IMR-90 (cell line): ENCODE measurements at places on chromosomes 11 and 22.

GRCh38 chr11:33347490-33348125 is 90.4 kb downstream of the HIPK3 start:
- no peak overlapping the region for H3K4me3 ChIP-seq
- H3K4me1 ChIP-seq = no peaks in the 10 kb centered on the region
- H3K36me3 ChIP-seq = peaks cover 49% of the 10 kb centered on the region
- no peak overlapping the region for H3K27ac ChIP-seq
- no peak for DNase-seq

GRCh38 chr22:40334899-40335298 is 11.4 kb upstream of the ADSL start:
- peaks cover 4% of the 10 kb centered on the region; the same call in 1 of the 2 replicates for H3K36me3 ChIP-seq
- peaks cover 4% of the 10 kb centered on the region for H3K4me1 ChIP-seq
- no peak for DNase-seq
- H3K27me3 ChIP-seq = no peaks in the 10 kb centered on the region
- H3K27ac ChIP-seq = no peak overlapping the region
- H3K4me3 ChIP-seq = no peak overlapping the region

DNA sequence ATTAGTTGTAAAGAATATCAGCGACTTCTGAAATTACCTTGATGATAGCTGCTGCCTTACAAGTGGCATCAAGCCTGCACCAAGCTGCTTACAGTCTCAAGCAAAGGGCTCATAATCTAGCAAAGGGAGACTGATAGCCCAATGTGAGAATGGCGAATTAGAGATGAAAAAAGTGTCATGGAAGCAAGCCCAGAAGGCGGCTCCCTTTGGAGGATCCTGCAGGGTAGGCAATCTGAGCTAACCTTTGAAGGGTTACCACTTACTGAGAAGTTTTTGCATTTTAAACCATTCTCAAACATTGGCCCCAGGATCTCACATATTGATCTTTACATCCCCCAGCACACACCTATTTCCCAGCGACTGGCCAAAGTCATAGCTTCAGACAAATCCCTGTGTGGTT is 18.5 kb downstream of the GAB2 start:
- no peaks in the 10 kb centered on the region for H3K4me1 ChIP-seq
- H3K27ac ChIP-seq = no peak overlapping the region
- H3K4me3 ChIP-seq = no peak overlapping the region
- no peaks in the 10 kb centered on the region for H3K36me3 ChIP-seq

DNA sequence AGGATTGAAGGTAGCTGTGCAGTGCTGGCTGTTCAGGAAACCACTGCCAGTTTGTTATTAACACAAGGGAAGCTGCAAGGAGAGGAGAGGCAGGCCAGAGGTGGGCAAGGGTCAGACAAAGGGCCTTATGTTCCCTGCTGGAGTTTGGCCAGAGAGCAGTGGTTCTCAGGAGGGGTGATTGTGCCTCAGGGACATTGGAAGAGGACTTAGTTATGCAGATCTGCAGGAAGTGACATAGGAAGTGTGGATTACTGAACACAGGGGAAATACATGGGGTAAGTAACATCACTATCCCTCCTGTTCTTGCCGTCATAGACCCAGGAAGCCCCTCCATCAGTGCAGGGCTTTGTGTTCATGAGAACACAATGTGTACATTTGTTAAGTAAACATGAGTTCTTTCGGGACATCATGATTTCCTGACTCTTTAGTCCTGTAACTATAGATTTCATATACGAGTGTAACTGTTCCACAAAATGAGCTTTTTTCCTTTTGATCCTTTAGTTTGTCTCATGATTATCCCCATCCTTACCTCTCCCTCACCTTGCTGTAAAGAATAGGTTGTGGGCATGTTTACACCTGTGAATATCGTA is 5.9 kb downstream of the SRRD start:
- DNase-seq = no peak
- H3K36me3 ChIP-seq = peaks cover 45% of the 10 kb centered on the region
- no peak overlapping the region for H3K4me3 ChIP-seq
- H3K4me1 ChIP-seq = peaks cover 2% of the 10 kb centered on the region
- no peaks in the 10 kb centered on the region for H3K27me3 ChIP-seq
- no peak overlapping the region for H3K27ac ChIP-seq

GRCh38 chr11:11594162-11594561 is 27.6 kb downstream of the GALNT18 start:
- peak; percentile 70 for DNase-seq
- no peak overlapping the region for H3K4me3 ChIP-seq
- H3K27me3 ChIP-seq = no peaks in the 10 kb centered on the region

DNA sequence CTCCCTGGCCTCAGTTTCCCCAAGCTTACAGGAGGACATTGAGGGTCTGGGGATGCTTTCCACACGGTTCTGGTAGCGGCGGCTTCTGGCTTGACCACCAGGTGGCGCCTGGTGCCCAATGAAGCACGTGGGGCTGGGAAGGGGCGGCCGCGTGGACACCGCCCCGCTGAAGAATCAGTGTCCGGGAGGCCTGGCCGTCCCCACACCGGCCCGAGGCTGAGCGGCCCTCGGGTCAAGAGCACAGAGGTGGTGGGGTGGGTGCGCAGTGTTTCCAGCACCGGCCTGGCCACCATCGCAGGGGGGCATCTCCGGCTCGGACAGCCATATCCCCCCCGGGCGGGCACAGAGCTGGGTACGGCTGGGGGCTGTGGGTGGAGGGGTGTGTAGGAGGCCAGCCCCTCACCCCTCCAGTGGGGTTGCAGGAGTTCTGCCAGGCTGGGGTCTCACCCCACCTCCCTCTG is 27.8 kb upstream of the PPARA start:
- no peak overlapping the region for H3K27ac ChIP-seq
- no peaks in the 10 kb centered on the region for H3K27me3 ChIP-seq
- H3K4me1 ChIP-seq = peaks cover 8% of the 10 kb centered on the region
- H3K36me3 ChIP-seq = no peaks in the 10 kb centered on the region
- peak; percentile 46 for DNase-seq

- H3K36me3 ChIP-seq = no peaks in the 10 kb centered on the region
- no peak overlapping the region for H3K27ac ChIP-seq
- peaks cover 8% of the 10 kb centered on the region; the same call in 1 of the 2 replicates for H3K27me3 ChIP-seq
- H3K4me1 ChIP-seq = no peaks in the 10 kb centered on the region
- DNase-seq = no peak
- H3K4me3 ChIP-seq = no peak overlapping the region
Observed at GRCh38 chr22:20253161-20253560, 15.0 kb downstream of the RTN4R start.

GRCh38 chr22:30655532-30655931 is 12.1 kb downstream of the DUSP18 start:
- no peaks in the 10 kb centered on the region for H3K27me3 ChIP-seq
- H3K4me1 ChIP-seq = no peaks in the 10 kb centered on the region
- no peak overlapping the region for H3K27ac ChIP-seq
- peaks cover 2% of the 10 kb centered on the region for H3K36me3 ChIP-seq

- H3K4me3 ChIP-seq = peak overlapping the region; percentile 69
- H3K4me1 ChIP-seq = peaks cover 6% of the 10 kb centered on the region
- DNase-seq = peak; percentile 52
- H3K27ac ChIP-seq = peak overlapping the region; percentile 81
- no peaks in the 10 kb centered on the region for H3K27me3 ChIP-seq
Observed at GRCh38 chr11:110712659-110713448, 617 bp upstream of the ARHGAP20 start.

DNA sequence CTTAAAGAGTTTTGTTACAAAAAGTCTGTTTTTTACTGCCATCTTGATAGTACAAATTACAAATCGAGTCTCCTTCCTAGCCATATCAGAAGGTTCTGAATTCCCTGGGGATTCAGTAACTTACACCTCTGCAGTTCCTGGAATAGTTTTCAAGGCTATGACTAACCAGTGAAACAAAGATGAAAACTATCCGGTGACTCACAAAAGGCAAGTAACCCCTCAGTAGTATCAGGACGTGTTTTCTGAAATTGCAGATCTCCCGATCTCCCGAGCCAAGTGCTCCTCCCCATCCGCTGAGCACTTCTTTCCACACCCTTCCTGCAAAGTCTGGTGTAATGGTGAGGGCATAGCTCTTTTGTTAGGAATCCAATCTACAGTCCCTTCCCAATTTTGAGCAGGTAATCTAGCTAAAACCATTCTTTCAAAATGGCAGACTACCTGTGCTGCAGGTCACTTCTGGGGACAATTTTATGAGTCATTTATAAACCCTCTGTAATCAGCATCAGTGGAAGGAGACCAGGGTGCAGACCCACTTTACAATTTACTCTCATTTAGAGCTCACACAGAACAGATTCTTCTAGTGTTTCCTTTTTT is 7.7 kb downstream of the E2F8 start:
- H3K27ac ChIP-seq = no peak overlapping the region
- peak; percentile 87 for DNase-seq
- no peaks in the 10 kb centered on the region for H3K27me3 ChIP-seq

DNA sequence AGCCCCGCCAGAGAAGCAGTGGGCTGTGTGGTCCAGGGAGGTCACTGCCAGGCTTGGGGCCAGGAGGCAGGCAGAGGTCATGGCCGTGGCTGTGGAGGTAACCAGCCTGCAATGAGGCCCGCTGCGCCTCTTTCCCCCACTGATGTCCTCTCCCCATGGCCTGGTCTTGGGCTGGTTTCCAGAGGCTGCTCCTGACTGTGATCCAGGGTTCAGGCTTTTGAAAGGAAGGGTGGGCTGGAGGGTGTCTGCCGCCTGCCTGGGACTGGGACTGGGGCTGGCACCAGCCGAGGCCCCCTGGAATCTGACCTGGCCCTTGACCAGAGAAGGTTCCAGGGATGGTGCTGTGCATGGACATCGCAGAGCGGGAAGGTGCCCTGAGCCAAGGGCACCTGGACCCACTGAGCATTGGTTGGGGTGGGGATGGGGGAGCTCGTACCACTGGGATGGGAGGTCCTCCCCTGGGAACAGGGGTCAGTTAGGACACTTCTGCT is 59.6 kb upstream of the THY1 start:
- H3K4me3 ChIP-seq = no peak overlapping the region
- H3K36me3 ChIP-seq = no peaks in the 10 kb centered on the region
- DNase-seq = no peak

GRCh38 chr11:95991101-95991500 is 67.2 kb upstream of the MTMR2 start:
- H3K27me3 ChIP-seq = no peaks in the 10 kb centered on the region
- no peak overlapping the region for H3K4me3 ChIP-seq
- no peak for DNase-seq
- H3K36me3 ChIP-seq = peaks cover 4% of the 10 kb centered on the region
- H3K4me1 ChIP-seq = peaks cover 13% of the 10 kb centered on the region
- H3K27ac ChIP-seq = peak overlapping the region; percentile 51; the same call in 1 of the 2 replicates

DNA sequence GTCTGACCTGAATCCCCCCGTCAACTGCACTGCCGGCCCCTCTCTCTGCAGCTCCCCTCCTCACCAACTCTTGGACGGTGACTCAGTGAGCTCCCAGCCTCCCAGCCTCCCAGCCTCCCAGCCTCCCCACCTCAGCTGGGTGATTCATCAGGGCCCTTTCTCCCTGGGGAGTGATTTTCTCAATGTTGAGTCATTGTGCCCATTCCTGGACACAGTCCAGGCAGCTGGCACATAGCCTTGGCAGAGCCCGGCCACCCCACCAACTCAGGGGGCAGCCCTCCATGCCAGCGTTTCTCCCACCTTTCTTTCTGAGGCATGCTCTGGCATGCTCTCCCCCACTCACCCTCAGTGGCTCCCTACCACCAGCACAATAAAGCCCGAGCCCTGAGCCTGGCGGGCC is 30.7 kb downstream of the PDE2A start:
- H3K27ac ChIP-seq = no peak overlapping the region
- no peaks in the 10 kb centered on the region for H3K36me3 ChIP-seq
- peaks cover 2% of the 10 kb centered on the region; the same call in 1 of the 2 replicates for H3K4me1 ChIP-seq

- DNase-seq = peak; percentile 18
- peak overlapping the region; percentile 71 for H3K27ac ChIP-seq
- H3K36me3 ChIP-seq = no peaks in the 10 kb centered on the region
- H3K4me1 ChIP-seq = peaks cover 40% of the 10 kb centered on the region
Observed at GRCh38 chr22:39474351-39475111, 17.7 kb downstream of the MGAT3 start.
